NCI-H526 (cell line): ENCODE measurements at places on chromosomes 1 and 21.
A peak's percentile ranks its signal among the peaks of the same experiment; 100 is the strongest.

GRCh38 chr1:112322983-112323678 lies 72.9 kb upstream of the CTTNBP2NL start:
- no peak for DNase-seq

DNA sequence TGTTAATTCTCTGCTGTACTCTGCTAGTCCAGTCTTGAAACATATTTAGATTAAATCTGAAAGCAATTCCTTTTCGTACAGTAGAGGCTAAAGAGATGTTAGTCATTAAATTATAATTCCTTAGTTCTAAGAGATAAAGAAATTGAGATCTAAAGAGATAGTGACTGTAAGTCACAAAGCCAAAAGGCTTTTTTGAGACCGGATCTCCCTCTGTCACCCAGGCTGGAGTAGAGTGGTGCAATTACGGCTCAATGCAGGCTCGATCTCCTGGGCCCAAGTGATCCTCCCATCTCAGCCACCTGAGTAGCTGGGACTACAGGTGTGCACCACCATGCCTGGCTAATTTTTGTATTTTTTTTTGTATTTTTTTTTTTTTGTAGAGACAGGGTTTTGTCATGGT lies 64.7 kb downstream of the TPR start:
- DNase-seq: no peak

DNA sequence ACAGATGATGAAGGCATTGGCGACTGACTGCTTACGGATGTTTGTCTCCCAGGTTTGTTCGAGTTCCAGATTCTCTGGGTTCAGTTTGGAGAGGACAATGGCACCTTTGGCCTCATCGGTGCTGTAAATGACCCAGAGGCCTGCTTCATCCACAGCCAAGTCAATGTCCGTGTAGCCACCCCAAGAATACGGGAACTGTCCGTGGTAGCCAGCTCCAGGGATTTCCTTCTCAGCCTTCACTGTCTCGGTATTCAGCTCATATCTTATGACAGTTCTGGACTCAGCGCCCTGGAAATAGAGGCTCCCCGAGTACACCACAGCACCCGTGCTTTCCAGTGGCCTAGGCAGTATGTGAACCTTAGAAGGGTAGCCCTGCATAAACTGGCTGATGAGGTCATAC lies 14.1 kb downstream of the MYOCOS start:
- no peak for DNase-seq

DNA sequence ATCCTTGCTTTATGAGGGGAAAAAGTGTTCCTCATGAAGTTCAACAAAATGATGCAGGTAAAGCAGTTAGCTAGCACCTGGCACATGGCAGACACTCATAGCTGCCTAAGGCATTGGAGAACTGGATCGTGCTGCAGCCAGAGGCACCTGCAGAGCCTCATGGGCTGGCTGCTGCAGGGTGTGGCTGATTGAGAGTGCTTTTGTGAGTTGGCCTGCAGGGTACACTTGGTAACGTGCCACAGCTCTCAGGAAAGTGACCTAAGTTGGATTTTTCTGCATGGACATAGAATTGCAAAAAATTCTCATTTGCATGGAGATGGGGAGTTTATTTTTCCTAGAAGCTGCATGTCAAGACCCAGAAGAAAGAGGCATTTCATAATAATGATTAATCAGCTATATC lies 31.6 kb upstream of the IL20 start:
- DNase-seq: peak; percentile 10

- no peak for DNase-seq
Measured at GRCh38 chr1:241219449-241219848, 137.6 kb downstream of the RGS7 start.

DNA sequence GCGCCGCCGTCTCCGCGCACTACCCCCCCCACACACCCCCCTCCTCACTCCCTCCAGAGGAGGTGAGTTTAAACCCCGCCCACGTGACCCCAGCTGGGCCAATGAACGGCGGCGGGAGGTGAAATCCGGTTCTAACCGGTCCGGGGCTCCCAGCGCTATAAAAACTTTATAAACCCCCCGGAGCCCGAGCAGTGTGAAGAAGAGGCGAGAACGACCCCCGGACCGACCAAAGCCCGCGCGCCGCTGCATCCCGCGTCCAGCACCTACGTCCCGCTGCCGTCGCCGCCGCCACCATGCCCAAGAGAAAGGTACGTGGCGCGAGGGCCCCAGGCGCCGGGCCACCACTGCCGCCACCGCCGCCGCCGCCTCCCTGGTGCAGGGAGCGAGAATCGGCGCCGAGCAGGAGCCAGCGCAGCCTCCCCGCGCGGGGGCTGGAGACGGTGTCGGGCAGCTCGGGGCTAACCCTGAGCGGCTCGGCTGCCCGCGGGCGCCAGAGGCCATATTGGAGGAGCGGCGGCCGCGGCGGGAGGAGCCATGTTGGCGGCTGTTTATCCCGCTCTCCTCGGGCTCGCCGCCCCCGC lies at the start of gene HMGN2:
TSS of gene HMGN2 (plus strand) at position 121 of the 581 bp plus-strand sequence. CDS start at position 294, 173 bp downstream.
- peak; percentile 97 for DNase-seq

DNA sequence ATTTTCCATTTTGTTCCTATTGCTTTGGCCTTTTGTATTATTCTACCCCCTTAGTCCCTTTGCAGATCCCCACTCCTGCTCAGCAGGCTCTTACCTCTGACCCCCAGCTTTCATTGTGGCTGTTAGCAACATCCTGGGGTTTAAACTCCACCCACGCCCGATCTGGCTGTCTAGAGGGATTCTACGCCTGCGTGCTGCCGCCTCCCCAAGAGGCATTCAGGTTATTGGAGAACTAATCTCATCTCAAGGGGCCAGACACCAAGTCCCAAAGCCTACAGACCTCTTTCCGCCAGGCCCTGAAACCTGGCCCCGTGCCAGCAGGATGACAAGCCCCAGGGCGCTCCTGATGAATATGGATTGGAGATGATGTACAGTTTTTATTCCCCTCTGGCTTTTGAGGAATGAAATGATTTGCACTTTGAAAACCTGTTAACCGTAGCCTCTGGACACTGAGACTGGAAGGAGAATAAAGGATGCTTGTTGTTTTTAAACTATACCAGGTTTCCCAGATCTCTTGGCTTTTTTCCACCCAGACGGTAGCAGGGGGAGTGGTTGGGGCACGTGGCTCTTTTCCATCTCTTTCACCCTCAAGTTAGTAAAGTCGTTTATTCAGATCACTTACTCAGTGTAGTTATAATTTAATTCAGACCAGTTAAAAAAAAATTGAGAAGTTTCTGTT lies 14.5 kb upstream of the IKBKE start:
- peak; percentile 55 for DNase-seq

GRCh38 chr1:101592845-101593244 lies 356.0 kb downstream of the S1PR1 start:
- no peak for DNase-seq

DNA sequence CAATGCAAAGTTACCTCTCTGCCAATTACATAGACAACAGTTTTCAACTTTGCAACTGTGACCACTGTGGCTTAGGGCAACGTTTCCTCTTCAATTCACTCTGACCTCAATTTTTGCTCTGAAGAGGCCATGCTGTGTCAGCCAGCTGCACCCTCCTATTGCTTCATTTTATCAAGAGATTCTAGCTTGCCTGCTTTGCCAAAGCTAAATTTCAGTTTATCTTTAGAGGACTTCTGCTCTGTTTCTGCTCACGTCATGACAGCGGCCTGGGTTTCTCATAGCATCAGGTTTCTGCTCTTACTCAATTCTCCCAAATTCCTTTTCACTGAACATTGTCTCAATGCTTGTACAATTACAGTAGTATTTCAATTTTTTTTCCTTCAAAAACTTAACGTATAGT lies 154.6 kb downstream of the PLA2G4A start:
- DNase-seq: no peak

- no peak for DNase-seq
Measured at GRCh38 chr1:111127923-111128643, 11.8 kb downstream of the DRAM2 start.

- DNase-seq: no peak
Measured at GRCh38 chr1:203559523-203559922, 65.6 kb downstream of the OPTC start.

DNA sequence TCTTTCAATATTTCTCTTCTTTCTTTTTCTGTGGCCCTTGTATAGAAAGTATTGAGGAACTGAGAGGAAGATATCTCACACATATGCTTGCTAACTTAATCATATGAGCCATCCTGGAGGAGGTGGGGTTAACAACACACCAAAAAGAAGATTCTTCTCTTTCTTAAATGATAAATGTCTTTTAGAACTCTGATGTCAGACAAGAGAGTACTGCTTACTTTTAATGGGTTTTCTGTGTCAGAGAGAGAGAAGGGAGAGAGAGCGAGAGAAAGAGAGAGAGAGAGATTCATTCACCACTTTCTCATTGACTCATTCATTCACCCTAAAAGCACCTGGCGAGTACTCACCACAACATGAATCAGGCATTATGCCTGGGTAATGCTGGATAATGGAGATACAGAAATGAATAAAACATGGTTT lies 250.3 kb upstream of the SGIP1 start:
- DNase-seq: no peak

DNA sequence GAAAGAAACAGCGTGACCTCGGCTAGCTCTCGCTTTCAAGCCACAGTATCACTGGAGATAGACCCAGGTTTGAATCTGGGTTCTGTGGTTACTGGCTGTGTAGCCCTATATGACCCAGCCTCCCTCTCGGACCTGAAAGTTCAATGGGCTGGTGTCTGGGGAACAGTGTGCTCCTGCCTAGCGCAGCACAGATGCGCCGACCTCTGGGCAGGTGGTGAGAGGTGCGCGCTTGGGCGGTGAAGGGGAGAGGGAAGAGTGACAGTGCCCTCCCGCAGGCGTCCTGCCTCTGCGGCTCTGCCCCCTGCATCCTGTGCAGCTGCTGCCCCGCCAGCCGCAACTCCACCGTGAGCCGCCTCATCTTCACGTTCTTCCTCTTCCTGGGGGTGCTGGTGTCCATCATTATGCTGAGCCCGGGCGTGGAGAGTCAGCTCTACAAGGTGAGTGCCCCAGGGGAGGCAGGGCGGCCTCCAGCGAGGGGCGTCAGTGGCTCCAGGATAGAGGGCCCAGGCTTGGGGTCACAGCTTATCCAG lies 10.5 kb downstream of the SERINC2 start:
- DNase-seq: no peak

GRCh38 chr1:175646439-175647209 lies 96.8 kb downstream of the TNR start:
- no peak for DNase-seq

GRCh38 chr1:193301746-193302145 lies 115.3 kb upstream of the B3GALT2 start:
- DNase-seq: no peak

- peak; percentile 90 for DNase-seq
Measured at GRCh38 chr1:27858072-27858948, 14.0 kb upstream of the THEMIS2 start.

DNA sequence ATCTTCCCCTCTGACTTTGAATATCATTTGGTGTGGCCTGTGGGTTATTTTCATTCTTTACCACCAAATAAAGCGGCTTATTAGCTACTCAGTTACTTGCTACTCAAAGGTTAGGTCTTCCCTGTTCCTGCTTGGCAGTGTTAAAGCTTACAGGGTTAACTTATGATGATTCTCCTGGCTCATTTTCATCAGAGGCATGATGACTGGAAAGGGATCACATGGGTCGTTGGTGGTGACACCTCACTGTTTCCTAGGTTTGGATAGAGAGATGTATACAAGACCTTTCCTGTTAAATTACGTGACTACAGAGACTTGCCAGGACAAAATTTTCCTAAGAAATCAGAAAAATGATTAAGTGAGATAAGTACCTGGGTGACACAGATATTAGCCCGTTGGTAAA lies 27.4 kb downstream of the MRPS6 start:
- no peak for DNase-seq

DNA sequence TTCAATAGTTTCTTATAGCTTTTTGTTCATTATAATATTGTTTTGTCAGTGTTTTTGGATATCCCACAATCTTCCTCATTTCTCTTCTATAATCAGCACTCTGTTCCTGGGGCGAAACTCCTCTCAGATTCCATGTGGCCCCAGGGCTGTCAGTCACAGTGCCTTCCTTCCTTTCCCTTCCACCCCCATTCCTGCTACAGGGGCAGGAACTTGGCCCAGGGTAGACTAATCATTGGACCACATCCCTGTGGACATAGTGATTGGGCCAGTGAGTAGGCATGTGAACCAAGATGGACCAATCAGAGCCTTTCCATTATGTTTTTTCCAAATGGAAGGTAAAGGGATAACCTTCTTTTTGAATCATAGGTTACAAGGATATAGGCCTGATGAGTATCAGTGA lies 78.3 kb downstream of the PGM1 start:
- no peak for DNase-seq

DNA sequence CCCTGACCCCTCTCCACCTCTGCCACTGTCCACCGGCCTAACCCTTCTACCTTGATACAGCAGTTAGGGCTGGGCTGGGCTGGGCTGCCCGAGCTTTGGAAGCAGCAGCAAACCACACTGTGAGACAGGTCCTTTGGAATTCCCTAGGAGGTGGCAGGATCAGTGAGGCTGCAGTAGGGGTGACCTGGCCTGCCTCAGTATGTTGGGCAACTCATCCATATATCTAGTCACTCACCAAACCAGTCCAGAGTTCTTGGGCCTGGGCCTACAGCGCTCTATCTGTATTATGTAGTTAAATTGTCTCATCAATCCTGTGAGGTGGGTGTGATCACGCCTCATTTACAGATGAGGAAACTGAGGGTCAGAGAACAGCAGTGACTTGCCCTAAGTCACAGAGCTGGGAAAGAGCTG lies 13.3 kb upstream of the SYNC start:
- DNase-seq: no peak

DNA sequence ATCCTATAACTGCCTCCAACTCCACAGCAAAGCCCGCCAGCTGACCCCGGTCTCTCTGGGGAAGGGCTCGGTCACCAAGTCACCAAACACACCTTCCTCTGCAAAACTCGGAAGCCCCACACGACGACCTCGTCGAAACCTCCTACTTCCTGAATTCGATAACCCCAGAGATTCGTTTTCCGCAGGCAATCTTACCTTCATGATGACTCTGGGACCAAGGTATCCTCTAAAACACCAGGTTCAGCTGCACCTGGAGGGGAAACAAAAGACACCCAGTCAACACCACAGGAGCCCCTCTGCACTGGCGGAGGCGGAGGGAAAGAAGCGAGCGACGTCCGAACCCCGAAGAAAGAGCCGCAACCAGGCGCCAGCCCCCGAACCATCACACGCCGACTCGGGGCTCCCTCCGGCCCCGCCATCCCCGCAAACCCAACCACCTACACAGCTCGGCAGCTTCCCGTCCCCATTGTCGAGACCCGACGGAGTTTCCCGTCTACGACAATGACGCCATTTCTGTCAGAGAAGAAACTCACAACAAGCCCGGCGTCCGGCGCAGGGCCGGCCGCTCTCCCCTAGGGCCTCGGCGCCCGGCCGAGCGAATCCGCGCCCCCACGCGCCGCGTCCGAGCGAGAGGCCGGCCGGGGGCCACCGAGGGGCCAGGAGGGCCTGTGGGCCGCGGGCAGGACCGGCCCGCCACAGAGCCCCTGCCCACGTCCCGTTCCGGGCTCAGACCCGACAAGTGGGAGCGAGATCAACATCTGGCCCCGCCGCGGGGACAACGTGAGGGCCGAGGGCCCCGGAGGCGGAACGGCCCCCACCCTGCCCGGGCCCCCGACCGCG lies 1.0 kb downstream of the ARID4B start:
- peak; percentile 43 for DNase-seq
